SK-N-SH (cell line): ENCODE measurements at places on chromosomes 11 and 22. TPM values are rescaled to one million over a fixed set of nuclear protein-coding genes. Genes with fewer than 3 reads are reported as not detected.

TBX10 gene
- not detected in 2 replicates for polyA plus RNA-seq

- no peak for DNase-seq
These were observed 32.7 kb downstream of the FLI1 start for GRCh38 chr11:128726458-128727139.

DNA sequence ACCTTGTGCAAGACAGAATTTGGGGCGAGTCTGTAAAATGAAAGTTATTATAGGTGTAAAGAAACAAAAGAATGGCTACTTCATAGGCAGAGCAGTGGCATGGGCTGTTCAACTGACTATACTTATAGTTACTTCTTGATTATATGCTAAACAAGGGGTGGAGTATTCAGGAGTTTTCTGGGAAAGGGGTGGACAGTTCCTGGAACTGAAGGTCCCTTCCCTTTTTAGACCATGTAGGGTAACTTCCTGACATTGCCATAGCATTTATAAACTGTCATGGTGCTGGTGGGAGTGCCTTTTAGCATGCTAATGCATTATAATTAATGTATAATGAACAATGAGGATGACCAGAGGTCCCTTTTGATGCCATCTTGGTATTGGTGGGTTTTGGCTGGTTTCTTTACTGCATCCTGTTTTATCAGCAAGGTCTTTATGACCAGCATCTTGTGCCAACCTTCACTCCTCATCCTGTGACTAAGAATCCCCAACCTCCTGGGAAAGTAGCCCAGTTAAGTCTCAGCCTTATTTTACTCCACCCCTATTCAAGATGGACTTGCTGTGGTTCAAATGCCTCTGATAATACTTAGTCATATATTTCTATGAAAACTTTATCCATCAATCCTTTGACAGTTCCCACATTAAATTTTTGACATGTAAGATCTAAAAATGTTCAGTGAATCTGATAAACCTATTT lies 118.6 kb downstream of the ARHGAP42 start:
- DNase-seq: no peak

DNA sequence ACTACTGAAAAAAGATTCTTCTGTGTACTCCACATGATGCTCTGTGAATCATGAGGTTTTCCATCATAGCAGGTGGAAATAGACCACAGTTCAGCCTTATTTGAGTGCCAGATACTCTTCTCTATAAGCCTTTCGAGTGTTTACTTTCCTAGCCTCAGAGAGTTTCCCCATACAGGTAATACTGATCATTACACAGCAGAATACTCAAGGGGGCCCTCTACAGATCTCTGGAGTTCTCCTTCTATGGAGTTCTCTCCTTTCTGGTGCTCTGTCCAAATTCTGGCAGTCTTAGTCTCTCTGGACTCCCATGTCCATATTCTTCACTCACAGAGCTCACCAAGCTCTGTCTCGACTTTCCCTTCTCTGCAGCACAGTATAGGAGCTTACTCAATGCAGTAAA lies 175.7 kb upstream of the CARD18 start:
- DNase-seq: no peak

DNA sequence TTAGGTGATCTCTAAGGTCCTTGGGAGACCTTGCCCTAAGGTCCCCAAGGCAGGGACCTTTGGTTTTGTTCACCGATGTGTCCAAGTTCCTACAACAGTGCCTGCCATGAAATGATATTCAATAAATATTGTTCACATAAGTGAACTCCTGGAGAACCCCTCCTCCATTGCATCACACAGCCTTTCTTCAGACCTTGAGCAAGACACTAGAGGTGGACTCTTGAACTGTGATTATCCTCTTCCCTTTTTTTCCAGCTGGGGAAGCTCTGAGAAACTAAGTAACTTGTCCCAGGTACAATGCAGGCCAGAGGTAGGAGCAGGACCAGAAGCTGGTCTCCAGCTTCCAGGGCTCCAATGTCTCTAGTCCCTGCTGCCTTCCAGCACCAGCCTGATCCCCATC lies 76.6 kb upstream of the LMO1 start:
- no peak for DNase-seq

DNA sequence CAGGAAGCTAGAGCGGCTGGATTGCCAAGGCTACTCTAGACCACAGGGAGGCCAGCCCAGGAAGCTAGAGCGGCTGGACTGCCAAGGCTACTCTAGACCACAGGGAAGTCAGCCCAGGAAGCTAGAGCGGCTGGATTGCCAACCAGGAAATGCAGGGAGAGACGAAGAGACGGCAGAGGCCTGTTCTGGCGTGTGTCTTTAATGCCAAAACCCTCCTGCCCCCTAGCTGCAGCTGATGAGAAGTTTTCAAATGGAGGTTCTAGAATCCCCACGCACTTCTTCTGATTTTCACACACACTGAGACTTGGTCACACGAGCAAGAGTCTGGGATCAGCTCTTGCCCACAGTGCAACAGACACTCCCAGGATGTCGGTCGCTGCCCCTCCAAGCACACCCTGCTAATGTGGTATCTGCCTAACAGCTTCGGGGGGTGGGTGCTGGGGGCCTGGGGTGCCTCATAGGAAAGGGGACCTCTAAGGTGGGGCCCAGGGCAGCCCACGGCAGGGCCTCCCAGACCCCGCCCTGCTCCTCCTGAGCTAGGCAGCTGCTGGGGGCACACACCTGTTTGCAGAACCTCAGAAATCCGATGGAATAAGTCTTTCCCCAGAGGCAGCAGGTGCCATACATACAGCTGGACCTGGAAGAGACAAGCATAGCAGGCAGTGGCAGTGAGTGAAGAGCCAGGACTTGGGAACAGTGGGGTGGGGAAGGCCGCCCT lies 28.5 kb downstream of the MAFF start:
- no peak for DNase-seq

GRCh38 chr22:39283322-39284141 lies 35.9 kb downstream of the RPL3 start:
- peak; percentile 58 for DNase-seq

DNA sequence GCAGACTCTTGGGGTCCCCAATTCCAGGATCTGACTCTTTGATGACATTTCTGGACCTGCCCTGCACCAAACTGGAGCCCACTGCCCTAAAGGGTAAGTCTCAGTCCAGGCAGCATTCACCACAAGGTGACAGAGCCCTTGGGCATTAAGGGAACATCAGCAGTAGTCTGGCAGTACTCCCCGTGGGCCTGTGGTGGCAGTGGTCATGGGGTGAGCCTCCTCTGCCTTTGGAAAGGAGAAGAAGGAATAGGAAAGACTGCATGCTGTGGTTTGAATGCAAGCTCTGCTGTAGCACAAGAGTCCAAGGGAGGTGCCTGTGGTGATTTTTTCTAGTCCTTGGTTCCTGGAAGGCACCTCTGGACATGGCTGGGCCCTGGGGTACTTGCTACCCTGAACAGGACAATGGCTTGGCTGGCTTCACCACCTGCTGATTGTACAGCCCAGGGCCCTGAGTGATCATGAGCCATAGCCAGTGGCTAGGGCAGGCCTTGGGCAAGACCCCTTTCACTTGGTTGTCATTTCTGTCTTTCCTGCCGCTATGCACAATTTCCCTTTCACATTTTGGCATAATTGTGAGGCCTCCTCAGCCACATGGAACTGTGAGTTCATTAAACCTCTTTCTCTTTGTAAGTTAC lies 160.7 kb upstream of the GRIA4 start:
- no peak for DNase-seq
